ENCODE measurements at places on chromosomes 16 and 17.

DNA sequence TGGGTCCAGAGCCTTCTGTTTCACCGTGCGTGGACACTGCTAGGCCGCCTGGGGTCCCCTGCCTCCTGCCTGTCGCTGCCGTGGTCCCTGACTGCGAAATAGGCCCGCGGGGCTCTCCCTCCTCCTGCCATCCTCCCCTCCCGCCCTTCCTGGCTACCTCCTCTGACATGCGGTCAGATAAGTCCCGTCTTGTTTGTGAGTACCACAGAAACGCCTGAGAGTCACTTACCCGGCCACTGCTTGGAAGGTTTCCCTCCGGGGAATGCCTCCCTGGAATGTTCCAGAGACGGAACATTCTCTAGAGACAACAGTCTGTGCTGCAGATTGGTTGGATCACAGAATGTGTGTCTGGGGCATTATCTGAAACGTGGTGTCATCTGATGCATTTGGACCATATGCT lies 22.7 kb downstream of the CIBAR2 start:
- no peak for DNase-seq

DNA sequence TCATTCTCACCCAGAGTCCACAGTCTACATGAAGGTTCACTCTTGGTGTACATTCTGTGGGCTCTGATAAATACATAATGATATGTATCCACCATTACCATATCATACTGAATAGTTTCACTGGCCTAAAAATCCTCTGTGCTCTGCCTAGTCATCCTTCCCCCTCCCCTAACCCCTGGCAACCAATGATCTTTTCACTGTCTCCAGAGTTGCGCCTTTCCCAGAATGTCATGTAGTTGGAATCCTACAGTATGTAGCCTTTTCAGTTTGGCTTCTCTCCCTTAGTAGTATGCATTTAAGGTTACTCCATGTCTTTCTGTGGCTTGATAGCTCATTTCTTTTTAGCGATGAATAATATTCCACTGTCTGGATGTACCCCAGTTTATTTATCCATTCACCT lies 101.3 kb downstream of the NOG start:
- DNase-seq = no peak

DNA sequence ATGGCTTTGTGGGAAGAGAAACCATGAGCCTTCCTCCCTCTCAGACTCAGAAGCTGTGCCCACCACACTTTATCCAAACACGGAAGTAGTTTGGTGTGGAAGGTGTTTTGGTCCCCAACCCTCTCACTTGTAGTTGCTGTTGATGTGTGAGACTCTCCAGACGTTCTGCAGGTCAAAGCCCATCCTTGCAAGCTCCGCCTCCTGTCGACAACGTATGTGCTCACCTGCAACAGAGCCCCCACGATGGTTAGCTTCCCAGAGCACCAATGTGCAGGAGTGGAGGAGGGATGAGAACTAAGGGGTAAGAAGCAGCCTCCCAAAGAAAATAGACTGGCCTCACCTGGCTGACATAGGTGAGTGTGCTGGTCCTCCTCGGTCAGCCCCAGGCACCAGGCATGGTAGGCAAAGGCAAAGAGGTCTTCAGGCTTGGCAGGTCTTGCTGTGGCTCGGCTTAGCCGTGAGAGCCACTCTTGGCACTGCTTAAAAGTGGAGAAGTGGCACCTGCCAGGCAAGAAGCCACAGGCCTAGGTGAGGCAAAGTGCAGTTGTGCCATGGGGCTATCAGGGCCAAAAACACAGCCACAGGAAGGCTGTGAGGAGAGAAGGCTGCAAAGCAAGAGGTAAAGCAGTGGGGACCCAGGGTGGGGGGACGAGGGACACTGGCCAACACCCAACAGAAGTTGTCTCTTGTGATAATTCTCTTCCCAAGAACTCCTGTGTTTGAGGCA lies 5.9 kb downstream of the MTMR4 start:
- DNase-seq = no peak

DNA sequence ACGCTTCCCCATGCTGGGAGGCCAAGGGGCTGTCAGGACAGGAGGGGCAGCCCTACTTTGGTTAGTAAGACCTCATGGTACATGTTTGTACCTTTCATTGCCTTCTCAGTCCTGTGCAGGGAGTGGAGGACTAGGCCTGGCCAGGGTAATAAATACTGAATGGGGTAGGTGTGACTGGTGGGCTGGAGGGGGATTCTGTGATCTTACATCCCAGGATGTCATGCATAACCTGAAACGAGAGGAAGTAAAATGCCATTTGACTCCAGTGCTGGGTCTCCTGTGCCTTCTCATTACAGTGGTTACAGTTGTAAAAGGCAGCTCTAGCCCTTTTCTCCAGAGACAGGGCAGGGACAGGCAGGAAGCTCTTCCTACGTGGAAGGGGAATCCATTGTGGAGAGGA lies 138.2 kb downstream of the AATF start:
- no peak for DNase-seq

GRCh38 chr17:29085223-29085622 lies 42.3 kb downstream of the PIPOX start:
- no peak for DNase-seq

Data from stimulated activated CD8-positive, alpha-beta memory T cell treated with anti-CD3 and anti-CD28 coated beads, Interleukin-2, amount 100 ng/mL, for 48 hours (primary cell).